ENCODE measurements at places on chromosomes 2 and 18.

GRCh38 chr2:176099728-176100546 lies at the start of gene HOXD12:
Gene HOXD12, plus strand, starts transcription at chr2:176099795. Its CDS starts 7 bp downstream, at chr2:176099802.
- DNase-seq, result no peak

DNA sequence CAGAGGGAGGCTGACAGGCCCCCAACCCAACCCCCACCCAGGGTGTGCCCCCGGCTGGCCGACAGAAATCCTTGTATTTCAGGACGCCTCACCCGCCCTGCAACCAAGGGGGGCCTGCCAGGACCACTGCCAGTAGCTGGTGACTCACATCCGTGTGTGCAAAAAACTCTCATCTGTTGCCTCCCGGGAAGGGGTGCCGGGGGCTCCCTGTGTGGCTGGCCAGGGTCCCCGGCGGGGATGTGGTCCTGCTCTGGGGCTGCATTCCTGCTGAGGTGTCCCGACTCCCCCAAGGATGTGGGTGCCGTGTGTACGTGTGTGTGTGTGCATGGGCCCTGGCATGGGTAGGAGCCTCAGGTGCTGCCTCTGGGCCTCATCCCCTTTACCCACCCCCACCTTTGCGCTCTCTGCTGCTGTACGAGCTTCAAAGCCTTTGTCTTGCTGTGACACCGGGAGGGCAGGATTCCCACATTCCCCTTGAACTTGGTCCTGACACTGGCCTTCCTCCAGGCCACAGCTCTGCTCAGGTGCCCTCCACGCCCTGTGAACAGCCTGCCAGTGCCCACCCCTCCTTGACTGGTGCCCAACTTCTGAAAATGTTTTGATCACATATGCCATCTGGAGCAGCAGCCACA lies 226.3 kb upstream of the HDAC4 start:
- no peak for DNase-seq

DNA sequence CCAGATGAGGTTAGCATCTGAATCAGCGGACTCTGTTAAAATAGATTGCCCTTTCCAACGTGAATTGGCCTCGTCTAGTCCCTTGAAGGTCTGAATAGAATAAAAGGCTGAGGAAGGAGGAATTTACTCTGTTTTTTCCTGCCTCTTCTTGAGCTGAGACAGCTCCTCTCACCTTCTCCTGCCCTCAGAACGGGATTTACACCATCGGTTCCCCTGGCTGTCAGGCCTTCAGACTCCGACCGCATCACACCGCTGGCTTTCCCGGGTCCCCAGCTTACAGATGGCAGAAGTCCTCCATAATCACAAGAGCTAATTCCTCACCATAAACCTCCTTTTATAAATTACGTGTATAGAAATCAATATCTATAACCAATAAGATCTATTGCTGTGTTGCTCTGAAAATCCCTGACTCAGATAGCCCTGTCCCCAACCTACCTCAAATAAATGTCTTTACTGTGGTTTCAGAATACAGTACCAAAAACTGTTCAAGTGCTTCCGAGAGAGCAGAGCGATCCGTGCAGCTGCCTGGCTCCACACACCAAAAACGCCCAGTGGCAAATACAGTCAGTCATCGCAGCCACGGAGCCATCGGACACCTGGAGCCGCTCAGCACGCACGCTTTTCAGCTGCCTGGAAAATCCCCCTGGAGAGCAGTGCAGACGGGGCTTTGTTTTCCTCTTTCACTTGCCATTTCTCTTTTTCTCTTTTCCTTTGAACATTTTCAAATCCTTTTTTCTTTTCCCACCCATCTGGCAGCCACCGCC lies 196.9 kb downstream of the NRP2 start:
- DNase-seq, result peak; percentile 71

- DNase-seq, result no peak
These were observed 15.2 kb upstream of the ZFP36L2 start for GRCh38 chr2:43241558-43241957.

All from NCI-H69 (cell line).